ENCODE measurements at places on chromosomes 2 and 18.

GRCh38 chr2:128597121-128597762 is 278.6 kb upstream of the HS6ST1 start:
- DNase-seq = no peak

DNA sequence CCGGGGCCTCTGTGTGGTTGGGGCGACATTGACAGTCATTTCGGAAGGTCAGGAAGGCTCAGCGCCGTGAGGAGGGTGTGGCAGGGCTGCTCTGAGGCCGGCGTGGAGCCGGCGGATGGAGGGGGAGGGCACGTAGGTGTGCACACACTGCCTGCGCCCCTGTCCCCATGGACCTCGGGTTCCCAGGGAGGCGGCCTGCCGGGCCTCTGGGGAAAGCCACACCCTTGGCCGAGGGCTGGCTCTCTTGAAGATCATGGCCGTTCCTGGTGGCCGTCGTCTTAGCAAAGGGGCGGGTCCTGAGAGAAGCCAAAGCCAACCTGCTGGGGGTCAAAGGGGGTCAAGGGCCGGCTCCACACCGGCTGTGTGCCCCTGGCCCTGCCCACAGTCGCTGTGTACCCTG is 11.9 kb downstream of the GPC1 start:
- DNase-seq = no peak

- DNase-seq = no peak
Observed at GRCh38 chr2:46580416-46580815, 101.1 kb downstream of the TMEM247 start.

DNA sequence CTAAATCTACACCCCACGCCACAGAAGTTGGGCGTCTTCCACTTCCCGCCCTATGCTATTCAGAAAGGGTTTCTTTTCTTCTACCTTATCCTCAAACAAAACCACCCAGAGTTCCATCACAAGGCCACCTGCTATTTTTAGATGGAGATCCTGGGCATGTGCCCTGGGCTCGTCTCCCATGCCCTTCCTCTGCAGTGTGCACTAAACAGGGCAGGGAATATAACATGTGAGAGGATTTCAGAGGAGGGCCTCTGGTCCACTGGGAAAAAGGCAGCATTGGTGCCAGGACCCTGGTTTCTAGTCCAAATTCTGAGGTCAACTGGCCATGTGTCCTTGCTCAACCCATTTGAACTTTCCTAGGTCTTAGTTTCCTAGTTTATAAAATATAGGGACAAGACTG is 320.0 kb downstream of the NCKAP5 start:
- no peak for DNase-seq

DNA sequence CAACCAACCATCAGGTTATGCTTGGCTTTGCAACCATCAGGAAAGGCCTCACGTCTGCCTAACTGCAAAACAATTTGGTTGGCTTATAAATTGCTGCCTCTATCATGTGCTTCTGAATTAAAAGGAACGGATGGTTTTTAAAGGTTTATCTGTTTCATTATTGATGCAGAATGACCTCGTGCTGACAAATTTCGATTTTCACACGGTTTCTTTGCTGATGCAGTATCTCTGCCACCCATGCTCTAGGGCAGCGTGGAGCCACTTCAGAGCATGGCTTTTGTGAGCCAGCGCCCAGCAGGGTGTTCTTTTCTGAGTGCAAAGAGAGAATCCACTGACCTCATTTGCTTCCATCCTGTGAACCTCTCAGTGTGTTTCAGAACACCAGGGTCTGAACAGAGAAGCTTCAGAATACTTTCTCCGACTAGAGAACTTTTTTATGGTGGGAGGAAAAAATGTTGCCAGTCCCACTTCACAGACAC is 143.1 kb upstream of the L3MBTL4 start:
- DNase-seq = no peak
